ENCODE measurements at places on chromosomes 2 and 18.

- DNase-seq: no peak
These were observed 23.3 kb downstream of the RHOB start for GRCh38 chr2:20470211-20470610.

GRCh38 chr2:240595381-240596079, 9.0 kb downstream of the CAPN10 start:
- no peak for DNase-seq

DNA sequence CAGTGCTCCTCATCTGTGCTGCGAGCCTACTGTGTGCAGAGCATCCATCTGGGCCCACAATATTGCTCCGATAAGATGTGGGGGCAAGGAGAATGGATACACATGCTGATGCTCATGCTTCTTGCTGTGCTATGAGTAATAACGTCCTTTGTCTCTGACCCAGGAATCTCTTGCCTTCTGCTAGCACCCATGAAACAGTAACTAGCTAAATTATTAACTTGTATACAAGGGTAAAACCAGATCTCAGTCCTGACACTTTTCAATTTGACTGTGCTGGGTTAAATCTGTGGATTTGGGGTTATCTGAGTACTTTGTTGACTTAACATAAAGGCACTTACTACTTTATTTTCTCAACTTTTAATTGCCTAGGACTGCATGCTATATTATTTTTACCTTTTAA, 357.6 kb downstream of the SLC4A3 start:
- no peak for DNase-seq

GRCh38 chr2:66111706-66112105, 323.2 kb upstream of the MEIS1 start:
- DNase-seq: no peak

DNA sequence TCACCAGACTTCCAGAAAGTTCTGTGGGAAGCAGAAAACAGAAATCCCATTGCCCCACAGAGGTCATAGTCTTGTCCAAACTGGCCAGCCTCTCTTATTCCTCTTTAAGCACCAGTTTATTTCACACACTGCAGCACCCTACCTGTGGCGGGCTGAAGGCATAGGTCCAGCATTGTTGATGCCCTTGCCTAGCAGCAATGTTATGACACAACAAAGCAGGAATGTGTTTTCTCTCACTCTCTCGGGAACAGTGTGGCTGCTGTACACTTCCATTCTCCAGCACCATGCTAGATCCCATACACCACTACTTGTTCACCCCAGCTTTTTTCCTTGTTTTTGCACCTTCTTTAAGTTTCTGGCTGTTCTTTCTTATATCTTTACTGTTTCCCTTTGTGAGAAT, 181.6 kb downstream of the DNAH6 start:
- no peak for DNase-seq

- DNase-seq: no peak
These were observed 81.2 kb downstream of the ADD2 start for GRCh38 chr2:70686577-70687460.

DNA sequence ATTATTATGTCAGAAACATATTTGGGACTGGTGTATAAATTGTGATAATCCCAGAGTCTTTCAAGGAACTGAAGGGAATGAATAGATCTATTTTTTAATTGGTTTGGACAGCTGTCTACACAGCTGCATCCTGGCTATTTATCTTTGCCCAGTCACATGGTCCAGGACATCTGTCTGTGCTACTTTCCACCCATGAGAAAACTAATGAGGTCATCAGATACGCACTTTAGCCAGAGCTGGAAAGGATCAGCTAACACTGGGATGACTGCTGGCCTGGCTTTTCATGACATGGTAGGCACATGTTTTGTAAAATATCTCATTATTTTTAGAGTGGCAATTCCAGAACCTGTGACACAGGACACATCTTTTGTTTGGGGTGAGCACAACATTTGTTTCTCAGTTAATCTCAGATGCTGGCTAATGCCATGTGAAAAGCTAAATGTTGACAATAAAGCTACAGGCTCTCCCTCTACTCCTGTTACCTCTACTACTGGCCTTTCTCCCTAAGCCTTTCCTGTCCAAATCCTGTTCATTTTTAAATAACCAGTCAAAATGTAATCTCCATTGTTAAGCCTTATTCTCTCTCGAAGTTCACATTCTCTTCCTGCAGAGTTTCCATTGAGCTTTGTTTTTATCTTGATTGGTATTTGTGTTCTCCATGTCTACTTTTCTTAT, 500.7 kb downstream of the RIT2 start:
- DNase-seq: no peak

- no peak for DNase-seq
These were observed 196.6 kb upstream of the SLC35G4 start for GRCh38 chr18:11412811-11413210.

DNA sequence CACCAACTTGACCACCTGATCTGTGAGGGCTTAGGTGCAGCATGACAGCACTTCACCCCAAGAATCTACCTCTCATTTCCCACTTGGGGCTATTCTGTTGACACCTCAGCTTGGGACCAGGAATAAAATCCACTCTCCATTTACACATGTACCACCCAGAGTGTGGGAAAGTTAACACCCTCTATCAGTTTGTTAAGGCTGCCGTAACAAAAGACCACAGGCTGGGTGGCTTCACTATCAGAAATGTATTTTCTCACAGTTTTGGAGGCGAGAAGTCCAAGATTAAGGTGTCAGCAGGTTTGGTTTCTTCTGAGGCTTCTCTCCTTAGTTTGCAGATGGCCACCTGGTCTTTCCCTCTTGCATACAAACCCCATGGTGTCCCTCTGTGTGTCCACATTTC, 277.7 kb upstream of the ERBB4 start:
- no peak for DNase-seq

GRCh38 chr2:74886251-74886650, 52.3 kb downstream of the HK2 start:
- no peak for DNase-seq

GRCh38 chr2:39778775-39779340, at the start of gene THUMPD2:
THUMPD2 (minus strand) TSS chr2:39779258; CDS start chr2:39779239, 19 bp downstream.
- DNase-seq: peak; percentile 54

- DNase-seq: no peak
These were observed 17.0 kb downstream of the CYP27A1 start for GRCh38 chr2:218798767-218799504.

DNA sequence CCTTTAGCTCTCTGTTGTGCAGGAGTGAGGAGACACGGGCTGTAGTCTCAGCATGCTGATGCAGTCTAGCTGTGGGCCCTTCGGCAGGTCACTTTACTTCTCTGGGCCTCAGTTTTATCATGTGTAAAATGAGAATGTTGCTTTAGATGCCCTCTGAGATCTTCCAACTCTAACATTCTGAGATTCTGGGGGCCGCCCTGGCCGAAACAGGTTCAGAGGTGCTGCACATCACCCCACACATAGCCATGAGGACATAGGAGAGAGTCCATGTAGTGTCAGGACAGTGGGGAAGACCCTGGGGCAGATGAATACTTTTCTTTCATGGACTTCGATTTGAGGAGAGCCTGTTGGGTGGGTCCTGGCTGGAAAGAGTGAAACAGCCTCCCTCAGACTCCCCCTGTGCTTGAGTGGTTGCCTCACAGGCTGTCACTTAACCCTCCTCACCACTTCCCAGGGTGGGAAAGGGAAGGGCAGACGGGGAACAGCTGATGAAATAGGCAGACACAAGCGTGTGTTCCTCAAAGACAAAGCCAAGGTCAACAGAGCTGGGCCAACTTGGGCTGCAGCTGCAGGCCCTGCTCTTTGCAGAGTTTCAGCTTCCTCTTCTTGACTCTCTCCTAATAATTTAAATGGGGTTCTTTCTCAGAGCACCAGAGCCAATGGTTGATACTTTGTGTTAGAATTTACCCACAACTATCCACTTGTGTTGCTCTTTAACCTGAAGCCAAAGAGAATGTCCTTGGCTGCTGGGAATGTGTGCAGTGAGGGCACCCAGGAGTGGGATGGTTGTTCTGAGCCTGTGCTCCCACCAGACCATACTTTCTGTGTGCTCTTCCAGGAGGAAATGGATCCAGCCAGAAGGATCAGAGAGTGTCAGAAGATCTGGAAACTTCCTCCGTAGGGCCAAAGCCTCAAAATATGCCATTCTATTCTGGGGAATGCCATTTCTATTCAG, 14.7 kb upstream of the MRPL33 start:
- no peak for DNase-seq
